Dorsolateral prefrontal cortex (tissue), 122 donors: ENCODE measurements at places on chromosomes 3 and 15.

- no peak for DNase-seq
These were observed 464.3 kb downstream of the EPHA3 start for GRCh38 chr3:89571707-89572106.

DNA sequence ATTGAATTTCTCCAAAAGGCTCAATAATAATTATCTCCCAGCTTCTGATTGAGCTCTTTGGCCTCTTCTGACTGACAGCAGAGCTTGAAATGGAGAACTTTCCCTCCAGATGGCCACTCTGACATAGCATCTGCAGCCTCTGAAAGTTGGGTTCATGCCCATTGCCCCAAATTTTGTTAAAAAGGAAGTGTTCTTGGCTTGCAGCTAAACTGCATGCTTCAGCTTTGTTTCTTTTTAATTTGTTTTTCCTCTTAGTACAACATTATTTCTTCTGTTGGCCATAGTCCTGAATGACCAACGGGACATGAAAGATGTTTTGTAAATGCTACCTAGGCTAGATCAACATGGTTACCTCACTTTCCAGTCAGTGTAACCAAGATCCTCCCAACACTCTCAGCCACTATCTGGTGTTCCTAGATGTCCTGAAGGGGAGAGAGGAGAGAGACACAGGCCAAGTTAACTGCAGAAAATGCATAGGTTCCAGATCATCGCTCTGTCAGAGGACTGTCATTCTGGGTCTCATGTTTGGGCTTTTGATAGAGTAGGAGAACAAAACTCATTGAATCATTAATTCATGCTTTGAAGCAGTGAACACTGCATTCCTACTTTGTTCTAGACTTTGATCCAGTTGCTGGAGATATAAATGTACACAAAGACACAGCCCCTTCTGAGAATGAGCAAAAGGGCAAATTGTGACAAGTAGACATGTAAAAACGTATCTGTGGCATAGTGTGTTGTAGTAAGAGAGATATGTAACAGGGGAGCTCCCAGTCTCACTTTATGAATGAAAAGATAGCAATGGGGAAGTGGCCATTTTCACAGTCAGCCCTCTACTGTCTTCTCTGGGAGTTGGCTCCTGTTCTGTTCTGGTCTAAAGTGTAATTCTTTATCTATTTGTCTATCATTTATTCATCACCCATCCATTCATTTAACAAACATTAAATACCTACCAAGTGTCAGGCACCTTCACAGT, 156.2 kb downstream of the ZNF621 start:
- DNase-seq: no peak

DNA sequence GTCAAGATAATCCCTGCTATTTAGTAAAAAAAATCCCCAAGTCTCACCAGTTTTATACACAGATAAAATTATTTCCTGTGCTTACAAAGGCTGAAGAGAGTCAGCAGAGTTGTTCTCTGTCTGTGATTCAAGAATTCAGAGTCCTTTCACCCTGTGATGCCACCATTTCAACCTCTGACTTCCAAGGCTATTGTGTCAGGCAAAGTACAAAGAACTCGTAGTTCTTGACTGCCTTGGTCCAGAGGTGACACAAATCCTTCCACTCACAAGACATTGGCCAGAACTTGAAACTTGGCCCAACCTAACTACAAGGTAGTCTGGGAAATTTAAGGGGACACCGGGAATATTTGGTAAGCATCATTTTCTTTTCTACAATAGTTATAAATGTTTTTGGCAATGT, 34.9 kb upstream of the CMC1 start:
- DNase-seq: no peak

- no peak for DNase-seq
These were observed 156.1 kb downstream of the FBLN2 start for GRCh38 chr3:13705051-13705450.

GRCh38 chr15:63504247-63504978, at the start of gene USP3:
TSS of gene USP3 (plus strand) at chr15:63504593. CDS start at chr15:63504740, 147 bp downstream.
- peak; percentile 84 for DNase-seq

GRCh38 chr3:46100812-46101211, 73.5 kb upstream of the XCR1 start:
- DNase-seq: no peak

DNA sequence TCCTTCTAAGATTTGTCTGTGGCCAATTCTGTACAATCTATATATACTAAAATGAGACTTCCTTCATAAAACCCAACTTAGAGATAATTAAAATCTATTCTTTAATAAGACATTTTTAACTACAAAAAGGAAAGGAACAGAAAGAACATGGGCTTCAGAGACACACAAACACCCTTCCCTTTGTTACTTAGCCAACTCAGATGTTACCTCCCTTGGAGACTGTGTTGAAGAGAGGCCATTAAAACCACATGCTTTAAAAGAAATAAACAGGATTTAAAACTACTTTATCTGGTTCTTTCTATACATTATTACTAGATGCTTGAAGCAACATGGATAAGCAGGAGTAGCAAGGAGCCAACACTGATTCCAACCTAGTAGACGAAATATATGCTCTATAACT, 42.0 kb downstream of the LRRFIP2 start:
- DNase-seq: no peak

- DNase-seq: no peak
These were observed 401 bp downstream of the ZSCAN29 start for GRCh38 chr15:43370310-43370974.

DNA sequence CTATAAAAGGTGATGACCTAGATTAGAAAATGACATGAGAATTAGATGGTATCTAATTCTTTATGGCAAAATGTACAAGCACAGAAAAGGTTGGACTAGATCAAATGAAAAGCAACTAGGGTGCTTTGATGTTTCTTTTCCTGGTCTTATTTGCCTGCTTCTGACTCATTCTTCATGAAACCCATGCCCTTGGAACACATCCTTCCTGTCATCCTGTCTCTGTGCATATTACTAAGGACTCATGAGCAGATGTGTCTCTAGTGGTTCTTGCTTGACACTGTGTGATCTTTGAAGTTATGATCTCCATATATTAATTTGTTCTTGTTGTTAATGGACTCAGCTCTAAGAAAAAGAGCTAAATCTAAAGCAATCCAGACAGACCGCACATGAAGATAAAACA, 314.0 kb downstream of the ERC2 start:
- DNase-seq: no peak

DNA sequence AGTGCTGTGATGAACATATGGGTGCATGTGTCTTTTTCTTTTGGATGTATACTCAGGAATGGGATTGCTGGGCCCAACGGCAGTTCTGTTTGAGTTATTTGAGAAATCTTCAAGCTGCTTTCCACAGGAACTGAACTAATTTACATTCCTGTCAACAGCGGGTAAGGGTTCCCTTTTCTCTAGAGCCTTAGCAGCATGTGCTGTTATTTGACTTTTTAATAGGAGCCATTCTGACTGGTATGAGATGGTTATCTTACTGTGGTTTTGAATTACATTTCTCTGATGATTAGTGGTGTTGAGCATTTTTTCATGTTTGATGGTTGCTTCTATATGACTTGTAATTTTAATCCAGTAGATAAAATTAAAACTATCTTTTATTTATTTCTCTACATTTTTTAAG, 1168.6 kb upstream of the ALCAM start:
- no peak for DNase-seq

- no peak for DNase-seq
These were observed 70.6 kb upstream of the SNRK start for GRCh38 chr3:43215663-43216275.

DNA sequence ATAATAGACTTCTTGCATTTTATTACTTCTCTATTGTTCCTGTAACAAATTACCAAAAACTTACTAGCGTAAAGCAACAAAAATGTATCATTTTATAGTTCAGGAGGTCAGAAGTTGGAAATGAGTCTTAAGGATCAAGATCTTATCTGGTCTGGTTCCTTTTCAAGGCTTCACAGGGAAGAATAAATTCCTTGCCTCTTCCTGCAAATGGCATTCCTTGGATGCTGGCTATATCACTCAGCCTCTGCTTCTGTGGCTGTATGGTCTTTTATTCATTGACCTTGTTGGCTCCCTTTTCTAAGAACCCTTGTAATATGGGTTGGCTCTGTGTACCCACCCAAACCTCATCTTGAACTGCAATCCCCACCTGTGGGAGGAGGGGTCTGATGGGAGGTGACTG, 478.4 kb upstream of the THBS1 start:
- no peak for DNase-seq

GRCh38 chr3:11300970-11301369, 28.8 kb downstream of the ATG7 start:
- no peak for DNase-seq

GRCh38 chr15:90463381-90463780, 66.3 kb upstream of the CRTC3 start:
- peak; percentile 74 for DNase-seq

- DNase-seq: no peak
These were observed 241.4 kb downstream of the ISL2 start for GRCh38 chr15:76577879-76578512.

DNA sequence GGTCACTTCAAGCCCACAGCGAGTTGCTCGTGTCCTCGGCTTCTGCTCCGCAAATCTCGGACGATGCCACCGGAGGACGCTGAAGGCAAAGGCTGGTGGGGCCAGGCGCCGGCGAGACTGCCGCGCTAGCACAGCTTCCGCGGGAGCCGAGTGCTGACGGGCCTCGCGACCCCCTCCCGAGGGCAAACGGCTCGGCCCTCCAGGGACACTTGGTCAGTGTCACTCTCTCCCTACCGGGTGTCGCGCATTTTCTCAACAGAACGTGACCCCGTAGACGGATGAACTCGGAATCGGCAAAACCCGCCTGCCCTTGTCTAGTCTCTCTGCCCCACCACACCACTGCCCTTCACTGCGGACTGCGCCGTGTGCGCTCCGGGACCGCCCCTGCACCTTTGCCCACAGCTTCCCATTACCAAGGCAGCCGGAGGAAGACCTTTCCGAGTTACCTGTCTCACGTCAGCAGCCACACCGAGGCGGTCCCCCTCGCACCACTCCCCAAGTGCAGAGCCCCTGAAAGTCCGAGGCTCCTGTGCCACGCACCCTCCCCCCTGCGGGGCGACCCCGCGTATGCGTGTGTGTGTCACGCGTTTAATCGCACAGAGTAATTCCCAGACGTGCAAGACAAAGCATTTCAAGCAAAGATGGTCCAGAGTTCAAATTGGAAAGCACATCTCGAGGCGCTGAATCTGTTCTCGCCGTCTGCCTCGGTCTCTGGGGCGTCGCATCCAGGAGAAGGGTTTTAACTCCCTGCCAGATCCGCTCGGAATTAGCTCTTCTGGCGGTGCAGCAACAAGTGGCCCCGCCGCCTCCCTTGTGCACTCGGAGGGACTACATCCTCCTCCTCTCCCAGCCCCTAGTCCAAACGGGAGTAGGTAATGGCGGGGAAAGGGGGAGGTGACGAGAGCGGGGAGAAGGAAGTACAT, 245.0 kb upstream of the TOPAZ1 start:
- no peak for DNase-seq

- no peak for DNase-seq
These were observed 101.0 kb upstream of the LINGO1 start for GRCh38 chr15:77733579-77734300.

DNA sequence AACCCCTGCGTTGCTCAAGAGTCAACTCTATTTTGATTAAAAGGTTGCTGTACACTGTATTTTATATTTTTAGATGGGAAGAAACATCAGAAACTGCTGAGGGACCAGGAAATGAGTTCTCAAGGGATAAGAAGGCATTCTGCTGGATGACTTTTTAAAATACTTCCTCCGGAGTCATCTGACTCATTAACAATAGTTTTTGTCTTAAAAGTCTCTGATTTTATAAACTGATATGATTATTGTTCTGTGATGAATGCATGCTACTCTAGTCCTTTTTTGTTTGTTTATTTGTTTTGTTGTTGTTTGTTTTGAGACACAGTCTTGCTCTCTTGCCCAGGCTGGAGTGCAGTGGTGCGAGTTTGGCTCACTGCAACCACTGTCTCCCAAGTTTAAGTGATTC, 18.2 kb upstream of the HLTF start:
- DNase-seq: no peak

DNA sequence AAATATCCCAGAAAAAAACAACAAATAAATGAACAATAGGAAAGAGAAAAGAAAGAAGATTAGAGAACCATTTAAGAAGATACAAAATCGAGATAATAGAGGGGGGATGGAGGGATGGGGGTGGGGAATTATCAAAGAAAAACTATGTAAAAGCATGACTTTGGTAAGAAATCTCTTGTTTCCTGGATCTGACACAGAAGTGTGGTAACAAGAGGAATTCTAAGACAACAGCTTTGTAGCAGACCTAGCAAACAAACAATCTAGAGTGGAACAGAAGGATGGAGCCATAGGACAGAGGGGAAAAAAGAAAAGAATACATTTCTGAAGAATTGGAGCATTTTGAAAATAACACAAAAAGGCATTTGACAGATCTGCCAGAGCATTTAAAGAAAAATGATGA, 49.3 kb upstream of the HEG1 start:
- DNase-seq: no peak
